Activated T-helper 17 cell treated with anti-CD3 and anti-CD28 coated beads, Interleukin-2, amount 50 U/mL, for 72 hours (primary cell): ENCODE measurements at places on chromosomes 1 and 21.
A peak's percentile ranks its signal among the peaks of the same experiment; 100 is the strongest.

DNA sequence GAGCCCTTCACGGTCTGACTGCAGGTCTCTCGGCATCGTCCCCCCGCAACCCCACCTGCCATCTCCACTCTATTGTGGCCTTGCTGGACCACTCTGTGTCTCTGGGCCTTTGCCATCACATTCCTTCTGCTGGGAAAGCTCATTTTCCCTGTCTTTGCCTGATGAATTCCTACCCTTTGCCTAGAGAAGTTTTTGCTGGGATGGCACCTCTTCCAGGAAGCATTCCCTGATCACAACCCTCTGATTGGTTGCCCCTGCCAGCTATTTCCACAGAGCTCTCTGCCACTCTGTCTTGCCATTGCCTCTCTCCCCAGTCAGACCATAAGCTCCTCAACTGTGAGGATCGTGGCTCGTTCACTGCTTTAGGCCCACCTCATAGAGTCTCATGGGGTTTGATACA is 28.9 kb upstream of the GPR37L1 start:
- ATAC-seq: no peak

DNA sequence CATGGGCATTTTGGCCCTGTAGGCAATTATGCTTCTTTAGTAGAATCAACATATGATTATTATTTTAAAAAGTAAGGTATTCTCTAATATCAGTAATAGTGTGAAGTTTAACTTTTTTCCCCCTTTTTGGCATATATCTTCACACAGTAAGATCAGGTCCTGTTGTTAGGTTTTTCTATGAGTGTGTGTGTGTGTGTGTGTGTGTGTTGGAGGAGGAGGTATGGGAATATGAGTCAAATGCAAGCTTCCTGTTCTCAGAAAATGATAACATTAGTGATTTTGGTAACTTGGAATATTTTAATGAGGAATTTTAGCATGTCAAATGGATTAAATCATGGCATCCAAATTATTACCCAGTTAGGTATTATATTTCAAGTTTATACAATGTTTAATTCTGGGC is 65.8 kb upstream of the BCL10 start:
- ATAC-seq: no peak

GRCh38 chr1:40844887-40845878 is 17.0 kb downstream of the CITED4 start:
- ATAC-seq: peak; percentile 20

DNA sequence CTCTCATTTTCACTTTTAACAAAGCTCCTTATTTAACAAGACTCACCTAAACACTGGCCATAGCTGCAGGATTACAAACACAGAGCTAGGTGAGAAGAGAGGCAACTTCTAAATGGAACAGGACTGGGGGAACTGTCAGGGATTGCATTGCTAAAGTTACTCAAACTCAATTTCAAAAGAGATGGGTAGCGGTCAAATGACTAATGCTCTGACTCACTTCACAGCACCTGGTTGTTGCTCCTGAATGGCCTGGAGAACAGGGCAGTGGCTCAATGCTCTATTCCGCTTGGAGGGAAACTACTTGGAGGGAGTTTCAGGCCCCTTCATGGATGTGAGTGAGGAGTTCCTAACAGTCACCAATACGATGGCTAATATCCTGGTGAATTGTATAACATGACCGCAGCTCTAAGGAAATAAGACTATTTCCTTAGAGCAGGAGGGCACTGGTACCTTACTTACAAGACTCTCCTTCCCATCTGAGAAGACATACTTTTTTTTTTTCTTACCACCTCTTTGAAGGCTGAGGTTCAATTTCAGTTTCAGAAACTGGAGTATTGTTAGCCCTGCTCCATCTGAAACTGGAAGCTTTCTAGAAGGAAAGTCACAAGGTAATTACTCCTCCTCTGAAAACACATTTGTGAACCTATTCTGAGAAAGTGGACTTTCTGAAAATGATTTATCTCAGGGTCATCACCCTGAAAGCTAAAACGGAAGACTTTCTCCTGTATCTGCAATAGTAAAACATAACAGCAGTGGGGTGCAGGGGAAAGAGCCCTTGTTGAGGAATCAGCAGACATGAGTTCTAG is 9.5 kb downstream of the DPT start:
- peak; percentile 42 for ATAC-seq

DNA sequence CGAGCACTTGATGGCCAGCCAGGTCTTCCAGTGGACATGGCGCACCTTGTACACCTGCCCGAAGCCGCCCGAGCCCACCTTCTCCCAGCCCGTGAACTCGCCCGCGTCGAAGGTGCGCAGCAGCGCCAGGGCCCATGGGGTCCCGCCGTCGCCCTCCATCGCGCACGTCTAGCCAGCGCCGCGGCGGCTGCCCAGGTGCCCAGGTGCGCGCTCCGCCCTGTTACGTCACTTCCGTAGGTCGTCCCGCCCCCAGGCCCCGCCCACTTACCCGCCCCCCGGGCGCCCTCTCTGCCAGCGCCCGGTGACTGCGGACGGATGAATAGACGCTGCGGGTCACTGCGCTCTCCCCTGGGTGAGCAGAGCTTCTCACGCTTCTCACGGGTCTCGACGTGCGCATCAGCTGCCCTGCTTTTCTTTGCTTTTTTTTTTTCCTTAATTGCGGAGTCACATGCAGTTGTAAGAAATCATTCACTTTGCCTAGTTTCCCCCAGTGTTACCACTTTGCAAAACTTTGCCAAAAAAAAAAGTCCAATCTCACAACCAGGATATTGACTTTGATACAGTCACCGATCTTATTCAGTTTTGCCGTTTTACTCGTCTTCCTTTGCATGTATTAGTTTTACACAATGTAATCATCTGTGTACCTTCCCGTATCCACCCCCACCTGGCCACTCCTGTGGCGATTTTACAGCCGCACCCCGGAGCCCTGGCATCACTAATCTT is at the start of gene RIPK4:
Gene RIPK4 (minus strand): TSS at position 170 of the 723 bp plus-strand sequence. CDS start 11 bp downstream, at position 159.
- ATAC-seq: peak; percentile 79

GRCh38 chr1:163196449-163196787 is 6.3 kb downstream of the RGS5 start:
- no peak for ATAC-seq

- peak; percentile 76 for ATAC-seq
Observed at GRCh38 chr1:119266386-119266785, 102.2 kb upstream of the HAO2 start.

DNA sequence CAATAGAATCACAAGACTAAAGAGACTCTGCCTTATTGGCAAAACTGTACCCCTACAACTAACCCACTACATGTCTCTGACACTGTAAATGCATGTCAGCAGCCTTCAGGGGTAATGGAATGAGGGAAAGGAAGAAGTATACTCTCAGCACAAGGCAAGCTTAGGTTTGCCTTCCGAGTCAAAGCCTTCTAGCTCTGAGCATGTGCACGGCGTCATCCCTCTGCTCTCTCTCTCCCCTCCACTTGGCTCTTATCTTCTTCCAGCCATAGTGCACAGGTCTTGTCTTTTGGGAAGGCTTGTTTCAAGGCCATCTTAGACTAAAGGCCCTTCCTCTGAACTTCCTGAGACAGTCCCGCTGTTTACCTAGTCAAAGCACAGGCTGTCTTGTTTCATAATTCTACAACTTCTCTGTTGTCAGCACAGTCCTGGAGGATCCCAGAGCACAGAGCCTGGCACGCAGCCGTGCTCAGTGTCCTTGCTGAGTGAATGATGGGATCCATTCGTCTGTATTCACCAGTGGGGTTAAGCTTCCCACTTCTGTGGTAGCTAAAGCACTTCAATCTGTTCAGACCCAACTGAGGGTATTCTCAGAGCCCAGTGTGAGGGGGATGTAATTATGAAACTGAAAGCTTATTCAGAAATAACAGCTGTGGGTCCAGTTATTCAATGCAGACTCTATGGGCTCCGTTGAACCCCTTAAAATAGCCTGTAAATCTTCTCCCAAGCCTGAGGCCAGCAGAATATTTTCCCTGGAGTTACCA is 166.5 kb upstream of the PLD5 start:
- no peak for ATAC-seq

DNA sequence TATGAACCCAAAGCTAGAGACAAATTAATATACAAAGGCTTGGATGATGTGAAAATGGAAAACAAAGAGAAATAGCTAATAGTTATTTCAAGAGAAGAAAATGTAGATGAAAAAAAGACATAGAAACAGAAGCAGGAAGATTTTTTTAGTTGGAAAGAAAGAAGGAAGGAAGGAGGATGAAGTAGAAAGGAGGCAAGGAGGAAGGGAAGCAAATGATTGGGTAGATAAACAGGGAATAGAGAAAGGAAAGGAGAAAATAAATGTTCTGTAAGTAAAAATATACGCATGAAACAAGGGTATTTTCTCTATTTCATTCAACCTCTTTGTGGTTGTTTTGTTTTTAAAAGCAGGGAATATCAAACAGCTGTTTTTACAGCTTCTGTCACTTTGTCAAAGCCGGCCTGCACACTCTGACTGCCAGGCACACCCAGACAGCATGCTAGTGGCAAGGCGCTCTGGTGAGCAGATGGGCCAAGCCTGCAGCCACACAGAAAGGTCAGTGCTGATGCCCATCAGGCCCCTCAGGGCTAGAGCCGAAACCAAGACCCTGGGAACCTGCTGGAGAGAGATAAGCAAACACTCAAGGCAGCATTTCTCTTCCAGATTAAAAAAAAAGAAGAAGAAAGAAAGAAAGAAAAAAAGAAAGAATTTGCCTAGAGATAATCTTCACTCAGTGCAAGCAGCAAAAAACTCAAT is 72.9 kb upstream of the CTTNBP2NL start:
- no peak for ATAC-seq

DNA sequence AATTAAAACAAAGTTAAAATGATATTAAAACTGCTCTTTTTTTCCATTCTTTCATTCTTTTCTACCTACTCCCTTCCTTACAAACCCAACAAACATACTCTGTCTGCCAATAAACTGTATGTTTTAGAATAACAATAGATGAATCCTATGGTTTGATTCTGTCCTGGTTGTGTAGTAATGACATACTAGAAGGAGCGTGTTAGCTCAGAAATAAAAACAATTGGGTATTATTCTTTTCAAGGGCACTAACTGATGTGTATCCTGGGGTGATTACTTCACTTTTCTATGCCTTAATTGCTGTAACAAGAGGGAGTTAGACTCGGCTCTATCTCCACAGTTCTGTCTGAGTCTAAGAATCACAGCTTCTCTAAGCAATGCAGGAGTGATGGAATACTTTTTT is 194.4 kb downstream of the GIPC2 start:
- ATAC-seq: no peak

DNA sequence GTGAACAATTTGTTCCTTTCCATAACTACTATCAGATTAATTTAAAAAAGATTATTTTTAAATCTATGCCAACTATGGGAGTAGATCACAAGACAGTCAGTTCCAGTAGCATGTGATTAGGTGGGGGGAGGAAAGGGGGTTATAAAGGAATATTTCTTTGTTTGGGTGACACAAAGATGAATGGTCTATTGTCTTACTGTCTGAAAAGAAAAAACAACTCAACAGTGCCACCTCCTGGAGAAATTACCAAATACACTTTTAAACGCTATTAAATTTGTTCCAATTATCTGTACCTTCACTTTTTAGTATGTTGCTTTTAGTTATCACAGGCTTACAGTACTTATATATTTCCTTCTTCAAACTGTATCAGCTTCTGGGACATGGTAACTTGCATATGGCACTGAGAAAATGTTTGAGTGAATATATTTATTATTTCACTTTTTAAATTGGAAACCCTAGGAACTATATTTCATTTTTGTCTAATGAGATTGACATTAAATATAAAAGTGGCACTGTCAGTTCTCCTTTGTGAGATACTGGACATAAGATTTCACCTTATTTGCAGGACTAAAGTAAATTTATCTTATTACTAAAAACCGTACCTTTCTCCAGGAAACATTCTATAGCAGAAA is 1.7 kb upstream of the SORT1 start:
- peak; percentile 59 for ATAC-seq

DNA sequence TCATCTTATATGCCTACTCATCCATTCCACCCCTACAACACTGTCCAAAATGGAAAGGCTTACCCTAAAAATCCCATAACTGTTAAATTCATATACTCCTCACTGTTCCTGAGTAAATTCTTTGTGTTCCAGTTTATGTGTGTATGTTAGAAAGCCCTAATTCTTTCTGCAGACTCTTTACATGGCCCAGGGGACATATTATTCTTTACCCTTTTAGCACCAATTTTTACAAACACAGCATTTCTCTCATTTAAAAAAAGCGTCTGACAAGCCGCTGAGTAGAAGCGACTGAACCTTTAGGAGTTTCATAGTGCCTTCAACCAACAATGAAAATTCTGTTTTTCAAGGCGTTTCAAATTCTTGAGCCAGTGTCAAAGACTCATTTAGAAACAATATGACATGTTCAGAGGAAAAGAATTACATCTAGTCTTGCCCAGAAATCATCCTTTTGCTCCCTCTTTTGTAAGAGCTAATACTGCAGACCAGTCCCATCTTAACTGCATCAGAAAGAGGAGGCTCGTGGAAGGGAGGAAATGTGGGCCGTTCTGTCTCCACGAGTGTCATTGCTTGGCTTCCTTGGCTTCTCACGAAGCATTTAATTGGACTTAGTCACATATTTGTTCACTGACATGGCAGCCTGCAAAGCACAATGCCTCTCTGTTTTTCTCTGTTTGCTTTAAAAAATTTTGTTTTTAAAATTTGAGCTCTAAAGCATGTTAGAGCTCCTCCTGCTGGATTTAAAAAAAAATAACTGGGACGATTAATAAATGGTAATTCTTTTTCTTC is 21.3 kb upstream of the C1orf105 start:
- peak; percentile 51 for ATAC-seq

DNA sequence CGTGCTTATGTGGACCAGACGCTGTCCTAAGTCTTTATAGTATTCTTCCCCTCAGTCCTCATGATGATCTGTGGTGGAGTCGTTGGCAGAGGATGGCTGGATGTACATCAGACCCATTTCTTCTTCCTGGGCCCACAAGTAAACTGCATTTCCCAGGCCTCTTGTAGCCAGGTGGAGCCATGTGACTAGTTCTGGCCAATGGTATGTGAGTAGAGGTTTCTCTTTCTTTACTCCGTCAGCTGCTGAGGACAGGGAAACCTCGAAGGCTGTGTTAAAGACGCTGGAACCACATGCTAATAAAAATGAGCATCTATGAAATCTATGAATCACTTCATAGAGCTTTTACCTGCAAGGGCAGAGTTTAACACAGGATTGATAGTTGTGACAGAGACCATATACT is 18.7 kb upstream of the ZNF362 start:
- peak; percentile 75 for ATAC-seq

- no peak for ATAC-seq
Observed at GRCh38 chr1:243845888-243846287, 4.2 kb downstream of the AKT3 start.

- ATAC-seq: no peak
Observed at GRCh38 chr1:104229860-104230259, 480.2 kb downstream of the AMY1C start.

- no peak for ATAC-seq
Observed at GRCh38 chr1:213989002-213989855, 1.5 kb downstream of the PROX1 start.
